CD4-positive, alpha-beta T cell treated with Interferon alpha-2 for 1 hour (primary cell): ENCODE measurements at places on chromosomes 4 and X.

- DNase-seq, result no peak
These were observed 89.3 kb downstream of the MGST2 start for GRCh38 chr4:139754938-139755337.

GRCh38 chr4:36870121-36870520 is 374.4 kb upstream of the NWD2 start:
- DNase-seq, result no peak

- no peak for DNase-seq
These were observed 39.9 kb upstream of the NFXL1 start for GRCh38 chr4:47954245-47954644.

DNA sequence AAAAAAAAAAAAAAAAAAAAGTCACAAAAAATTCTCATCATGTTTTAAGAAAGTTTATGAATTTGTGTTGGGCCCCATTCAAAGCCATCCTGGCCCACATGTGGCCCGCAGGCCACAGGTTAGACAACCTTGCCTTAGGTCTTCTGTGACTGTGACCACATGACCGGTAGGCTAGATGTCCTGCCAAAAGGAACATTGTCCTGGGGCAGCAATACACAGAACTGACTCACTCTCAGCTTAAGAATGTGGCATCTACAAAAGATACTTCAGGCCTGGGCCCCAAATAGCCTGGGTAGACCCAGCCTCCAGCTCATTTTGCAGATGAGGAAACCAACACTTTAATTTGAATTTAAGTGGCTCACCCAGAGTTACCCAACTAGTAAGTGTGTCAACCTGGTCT is 10.0 kb downstream of the AWAT2 start:
- DNase-seq, result no peak

GRCh38 chr4:138439143-138439581 is 197.0 kb upstream of the SLC7A11 start:
- DNase-seq, result no peak
